Right atrium auricular region (tissue), 2 donors: ENCODE measurements at places on chromosomes 7 and 10.

GRCh38 chr10:1177936-1178335, 121.8 kb downstream of the WDR37 start:
- H3K4me1 ChIP-seq: no peaks in the 10 kb centered on the region
- no peaks in the 10 kb centered on the region for H3K27me3 ChIP-seq
- no peaks in the 10 kb centered on the region for H3K36me3 ChIP-seq

GRCh38 chr10:101231092-101231491, 1.8 kb upstream of the LBX1 start:
- H3K4me3 ChIP-seq: no peak overlapping the region
- no peak overlapping the region for H3K27ac ChIP-seq
- H3K4me1 ChIP-seq: no peaks in the 10 kb centered on the region
- H3K36me3 ChIP-seq: no peaks in the 10 kb centered on the region
- DNase-seq: no peak
- H3K27me3 ChIP-seq: peaks cover 75% of the 10 kb centered on the region

GRCh38 chr7:101941481-101942383, 124.3 kb downstream of the CUX1 start:
- H3K36me3 ChIP-seq: no peaks in the 10 kb centered on the region
- DNase-seq: peak; percentile 67
- peak overlapping the region; percentile 88 for H3K27ac ChIP-seq
- H3K27me3 ChIP-seq: no peaks in the 10 kb centered on the region
- H3K4me1 ChIP-seq: peaks cover 60% of the 10 kb centered on the region

GRCh38 chr7:24701261-24702235, 55.7 kb downstream of the GSDME start:
- no peaks in the 10 kb centered on the region for H3K27me3 ChIP-seq
- no peaks in the 10 kb centered on the region for H3K36me3 ChIP-seq
- no peak for DNase-seq
- no peak overlapping the region for H3K4me3 ChIP-seq
- H3K4me1 ChIP-seq: peaks cover 53% of the 10 kb centered on the region
- H3K27ac ChIP-seq: no peak overlapping the region

DNA sequence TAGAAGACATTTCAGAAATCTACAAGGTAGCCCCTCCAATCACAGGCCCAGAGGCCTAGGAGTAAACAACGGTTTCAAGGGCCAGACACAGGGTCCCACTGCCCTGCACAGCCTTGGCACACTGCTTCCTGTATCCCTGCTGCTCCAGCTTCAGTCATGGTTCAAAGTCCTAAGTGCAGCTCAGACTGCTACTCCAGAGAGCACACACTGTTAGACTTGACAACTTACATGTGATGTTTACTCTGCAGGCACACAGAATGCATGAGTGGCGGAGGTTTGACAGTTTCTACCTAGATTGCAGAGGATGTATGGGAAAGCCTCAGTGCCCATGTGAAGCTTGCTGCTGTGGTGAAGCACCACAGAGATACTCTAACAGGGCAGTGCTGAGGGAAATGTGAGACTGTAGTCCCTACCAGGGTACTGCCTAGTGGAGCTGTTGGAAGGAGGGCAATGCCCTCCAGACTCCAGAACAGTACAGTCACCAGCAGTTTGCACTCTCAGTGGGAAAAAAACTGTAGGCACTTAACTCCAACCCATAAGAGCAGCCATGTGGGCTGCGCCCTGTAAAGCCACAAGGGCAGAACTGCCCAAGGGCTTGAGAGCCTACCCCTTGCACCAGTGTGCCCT, 270.0 kb downstream of the ZWINT start:
- no peak for DNase-seq
- no peaks in the 10 kb centered on the region for H3K4me1 ChIP-seq
- H3K36me3 ChIP-seq: no peaks in the 10 kb centered on the region

GRCh38 chr7:75996476-75996875, 2.1 kb upstream of the TMEM120A start:
- DNase-seq: no peak
- H3K36me3 ChIP-seq: no peaks in the 10 kb centered on the region
- peaks cover 29% of the 10 kb centered on the region for H3K4me1 ChIP-seq

GRCh38 chr10:68180490-68180889, 51.4 kb downstream of the ATOH7 start:
- peaks cover 28% of the 10 kb centered on the region for H3K36me3 ChIP-seq
- H3K27me3 ChIP-seq: no peaks in the 10 kb centered on the region
- no peak overlapping the region for H3K27ac ChIP-seq
- DNase-seq: no peak

GRCh38 chr10:82564353-82565196, 689.6 kb downstream of the NRG3 start:
- H3K27me3 ChIP-seq: no peaks in the 10 kb centered on the region
- no peak overlapping the region for H3K27ac ChIP-seq
- no peak overlapping the region for H3K4me3 ChIP-seq
- no peaks in the 10 kb centered on the region for H3K36me3 ChIP-seq
- DNase-seq: no peak
